ENCODE measurements at places on chromosomes 2 and 18.

GRCh38 chr2:237408335-237409000 is 5.5 kb downstream of the COL6A3 start:
- DNase-seq: no peak

GRCh38 chr18:68557183-68557582 is 157.7 kb downstream of the TMX3 start:
- no peak for DNase-seq

DNA sequence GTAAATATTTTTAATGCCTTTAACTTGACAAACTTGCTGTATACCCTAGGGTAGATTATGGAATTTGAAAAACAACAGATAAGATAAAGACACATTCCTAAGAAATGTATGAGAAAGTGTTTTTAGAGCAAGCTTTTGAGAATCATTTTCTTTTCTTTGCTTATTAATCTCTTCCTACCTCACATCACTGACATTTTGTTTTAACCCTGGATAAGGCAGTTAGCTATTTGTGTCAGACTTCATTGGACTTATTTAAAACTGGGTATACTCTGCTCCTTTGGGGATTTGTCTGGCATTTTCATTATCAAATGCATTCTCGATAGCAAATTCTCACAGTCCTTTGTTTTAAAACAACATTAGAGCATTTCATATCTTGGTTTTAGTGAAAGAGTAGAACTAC is 17.2 kb downstream of the EML4 start:
- no peak for DNase-seq

DNA sequence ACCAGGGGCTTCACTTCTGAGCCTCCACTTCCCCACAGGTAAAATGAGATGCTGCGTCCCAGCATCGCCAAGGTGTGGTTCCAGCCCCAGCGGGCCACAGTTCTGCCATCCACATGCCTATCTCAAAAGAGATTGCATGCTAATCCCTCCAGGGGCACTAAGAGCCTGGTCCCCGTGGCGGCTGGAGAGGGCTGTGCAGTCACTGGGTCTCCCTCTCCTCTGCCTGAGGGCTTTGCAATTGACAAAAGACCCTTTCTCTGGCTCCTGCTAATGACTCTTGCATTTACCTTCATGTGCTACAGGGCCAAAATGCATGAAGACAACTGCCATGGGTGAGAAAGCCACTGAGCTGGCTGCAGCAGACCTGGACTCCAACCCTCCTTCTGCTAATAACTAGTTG is 18.5 kb downstream of the ZBTB7C start:
- DNase-seq: no peak

DNA sequence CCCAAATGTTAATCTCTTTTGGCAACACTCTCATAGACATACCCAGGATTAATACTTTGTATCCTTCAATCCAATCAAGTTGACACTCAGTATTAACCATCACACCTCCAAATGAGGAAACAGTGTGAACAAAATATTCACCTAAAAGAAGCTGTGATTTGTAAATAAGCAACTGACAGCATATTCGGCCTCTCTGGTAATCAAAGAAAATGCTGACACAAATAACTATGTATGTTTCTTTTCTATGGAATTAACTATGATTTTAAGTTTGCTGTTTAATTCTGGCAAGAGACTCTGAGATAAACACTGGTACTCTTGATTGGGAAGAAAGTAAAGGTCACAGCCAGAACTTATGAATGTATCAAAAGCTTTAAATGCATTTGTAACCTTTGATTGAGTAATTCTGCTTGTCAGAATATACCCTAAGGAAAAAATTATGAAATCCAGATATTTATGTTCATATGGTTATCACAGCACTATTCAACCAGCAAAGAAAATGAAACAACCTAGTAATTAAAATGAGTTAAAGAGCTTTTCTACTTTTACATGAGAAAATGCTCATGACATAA is 3.6 kb upstream of the GYPC start:
- DNase-seq: no peak

Data from GM13976 (cell line).